ENCODE measurements at places on chromosomes 4 and X. TPM values are rescaled to one million over a fixed set of nuclear protein-coding genes. Genes with fewer than 3 reads are reported as not detected.

DNA sequence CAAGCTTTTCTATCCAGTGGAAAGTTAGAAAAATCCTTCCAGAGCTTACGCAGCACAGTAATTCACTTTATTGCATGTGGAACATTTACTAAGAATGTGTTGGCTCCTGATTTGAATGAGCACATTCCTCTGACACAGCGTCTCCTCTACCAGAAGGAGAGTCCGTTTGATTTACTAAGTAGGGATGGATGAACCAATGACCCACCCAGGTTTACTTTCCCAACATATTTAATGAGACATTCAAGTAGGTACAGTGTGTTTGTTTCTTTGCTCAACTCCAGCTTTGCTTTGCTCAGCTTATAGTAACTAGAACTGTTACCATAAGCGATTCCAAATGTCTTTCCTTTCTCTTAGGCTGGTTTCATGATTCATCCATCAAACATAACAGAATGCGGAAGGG lies 161.7 kb downstream of the SMARCA1 start:
- no peak for DNase-seq

GRCh38 chrX:125094901-125095300 lies 224.8 kb upstream of the TEX13C start:
- no peak for DNase-seq

DNA sequence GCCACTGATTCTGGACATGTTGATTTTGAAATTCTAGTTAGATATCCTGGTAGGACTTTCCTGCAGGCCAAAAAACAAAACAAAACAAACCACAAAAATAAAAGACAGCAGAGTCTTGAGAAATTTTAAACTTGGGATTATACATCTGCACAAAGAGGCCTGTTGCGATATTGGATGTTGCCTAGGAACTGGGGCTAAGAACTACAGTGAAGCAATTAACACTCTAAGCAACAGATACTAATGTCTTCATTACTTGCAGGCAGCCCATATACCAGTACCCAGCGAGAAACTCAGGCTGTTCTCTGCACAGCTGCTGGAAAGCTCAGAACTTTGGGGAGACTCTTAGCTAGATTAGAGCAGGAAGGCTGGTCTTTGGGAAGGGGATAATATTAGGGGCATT lies 69.1 kb upstream of the SCOC start:
- DNase-seq: no peak

GRCh38 chr4:127622921-127623796 lies 9.6 kb upstream of the INTU start:
- DNase-seq: peak; percentile 12

GRCh38 chrX:77953708-77954107 lies 15.7 kb downstream of the PGAM4 start:
- no peak for DNase-seq

DNA sequence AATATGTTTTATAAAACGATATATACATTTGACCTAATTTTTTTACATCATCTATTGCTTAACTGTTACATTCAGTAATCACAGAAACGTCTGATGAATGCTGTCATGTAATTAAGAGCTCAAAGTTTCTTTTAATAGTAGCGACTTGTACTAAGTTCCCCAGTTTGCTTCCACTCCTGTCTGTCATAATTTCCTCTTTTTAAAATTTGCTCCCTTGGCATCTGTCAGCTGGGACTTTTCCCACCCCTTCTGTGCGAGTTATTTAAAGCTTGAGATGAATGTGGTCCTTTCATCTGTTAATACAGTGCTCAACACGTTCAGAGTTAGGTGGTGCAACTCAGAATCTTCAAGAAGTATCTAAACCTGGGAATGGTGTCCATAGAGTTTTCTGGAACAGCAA lies 1.2 kb downstream of the RAP1GDS1 start:
- DNase-seq: peak; percentile 34

DNA sequence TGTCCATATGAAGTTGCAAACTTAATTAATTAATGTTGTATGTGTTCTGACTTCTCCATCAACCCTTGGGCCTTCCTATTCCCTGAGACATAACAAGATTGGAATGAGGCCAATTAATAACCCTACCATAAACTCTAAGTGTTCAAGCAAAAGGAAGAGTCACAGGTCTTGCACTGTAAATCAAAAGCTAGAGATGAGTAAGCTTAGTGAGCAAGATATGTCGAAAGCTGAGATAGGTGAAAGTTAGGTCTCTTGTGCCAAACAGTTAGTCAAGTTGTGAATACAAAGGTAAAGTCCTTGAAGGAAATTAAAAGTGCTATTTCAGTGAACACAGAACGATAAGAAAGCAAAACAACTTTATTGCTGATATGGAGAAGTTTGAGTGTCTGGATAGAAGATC lies 58.2 kb upstream of the GPRIN3 start:
- DNase-seq: no peak

- DNase-seq: no peak
Observed at GRCh38 chrX:85114776-85115175, 111.1 kb downstream of the APOOL start.

DNA sequence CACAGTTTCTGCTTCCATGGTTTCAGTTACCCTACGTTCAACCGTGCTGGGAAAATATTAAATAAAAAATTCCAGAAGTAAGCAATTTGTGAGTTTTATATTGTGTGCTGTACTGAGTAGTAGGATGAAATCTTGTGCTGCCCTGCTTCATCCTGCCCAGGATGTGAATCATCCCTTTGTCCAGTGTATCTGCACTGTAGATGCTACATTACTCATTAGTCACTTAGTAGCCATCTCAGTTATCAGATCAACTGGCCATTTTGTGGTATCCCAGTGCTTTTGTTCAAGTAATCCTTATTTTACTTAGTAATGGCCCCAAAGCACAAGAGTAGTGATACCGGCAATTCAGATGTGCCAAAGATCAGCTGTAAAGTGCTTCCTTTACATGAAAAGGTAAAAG lies 97.9 kb downstream of the COX18 start:
- no peak for DNase-seq

DNA sequence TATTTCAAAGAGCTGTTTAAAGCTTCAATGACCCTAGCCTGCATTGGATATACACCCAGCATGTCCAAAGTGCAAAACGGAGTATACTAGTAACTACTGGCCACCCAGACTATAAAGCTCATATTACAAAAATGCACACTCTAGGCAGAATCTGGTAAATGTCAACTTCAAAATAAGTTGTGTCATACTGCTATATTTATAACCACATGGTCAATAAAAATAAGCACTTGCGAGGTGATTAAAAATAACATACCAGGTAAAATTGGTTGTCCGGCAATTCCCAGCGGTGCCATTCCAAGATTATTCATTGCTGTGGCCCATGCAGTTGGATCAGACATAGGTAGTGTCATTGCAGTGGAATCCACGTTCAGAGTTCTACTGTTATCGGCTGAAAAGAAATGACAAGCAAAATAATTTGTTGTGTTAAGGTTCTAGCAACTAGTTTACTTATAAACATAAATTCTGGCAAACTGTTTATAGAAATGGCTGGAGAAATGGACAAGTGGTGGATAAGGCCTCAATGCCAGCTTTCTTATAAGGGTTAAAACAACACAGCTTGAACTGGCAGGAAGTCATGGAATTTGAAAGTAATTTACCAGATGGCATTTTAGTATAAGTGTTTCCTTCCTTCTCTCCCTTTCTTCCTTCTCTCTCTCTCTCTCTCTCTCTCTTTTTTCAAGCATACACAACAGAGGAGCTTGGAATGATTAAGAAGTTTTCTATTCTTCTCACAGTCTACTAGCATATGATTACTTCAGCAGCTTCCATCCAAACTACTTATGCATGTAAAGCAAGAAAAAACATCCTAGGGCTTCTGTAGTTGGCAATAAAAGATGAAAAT lies 199.9 kb downstream of the ENOX2 start:
- DNase-seq: no peak

Gene FGF5
- total RNA-seq: 0.92 TPM

Gene OPHN1
- total RNA-seq: 1.7 TPM

Gene TMPRSS11D
- not detected for total RNA-seq

Gene LNX1
- not detected for total RNA-seq

Gene HPSE
- 1.3 TPM for total RNA-seq

Gene CSN1S1
- not detected for total RNA-seq

All from G401 (cell line).